ENCODE measurements at places on chromosomes 11 and 22. TPM values are rescaled to one million over a fixed set of nuclear protein-coding genes. Genes with fewer than 3 reads are reported as not detected.

Gene MORC2
- total RNA-seq: 29.9 TPM

Gene MAP6
- 1.3 TPM for total RNA-seq

- no peak overlapping the region for H3K4me3 ChIP-seq
- no peaks in the 10 kb centered on the region for H3K36me3 ChIP-seq
- no peaks in the 10 kb centered on the region for H3K4me1 ChIP-seq
- no peak overlapping the region for H3K27ac ChIP-seq
- no peak for DNase-seq
Measured at GRCh38 chr11:70916351-70916750, 336.0 kb downstream of the SHANK2 start.

Gene OR4A47
- not detected for total RNA-seq

DNA sequence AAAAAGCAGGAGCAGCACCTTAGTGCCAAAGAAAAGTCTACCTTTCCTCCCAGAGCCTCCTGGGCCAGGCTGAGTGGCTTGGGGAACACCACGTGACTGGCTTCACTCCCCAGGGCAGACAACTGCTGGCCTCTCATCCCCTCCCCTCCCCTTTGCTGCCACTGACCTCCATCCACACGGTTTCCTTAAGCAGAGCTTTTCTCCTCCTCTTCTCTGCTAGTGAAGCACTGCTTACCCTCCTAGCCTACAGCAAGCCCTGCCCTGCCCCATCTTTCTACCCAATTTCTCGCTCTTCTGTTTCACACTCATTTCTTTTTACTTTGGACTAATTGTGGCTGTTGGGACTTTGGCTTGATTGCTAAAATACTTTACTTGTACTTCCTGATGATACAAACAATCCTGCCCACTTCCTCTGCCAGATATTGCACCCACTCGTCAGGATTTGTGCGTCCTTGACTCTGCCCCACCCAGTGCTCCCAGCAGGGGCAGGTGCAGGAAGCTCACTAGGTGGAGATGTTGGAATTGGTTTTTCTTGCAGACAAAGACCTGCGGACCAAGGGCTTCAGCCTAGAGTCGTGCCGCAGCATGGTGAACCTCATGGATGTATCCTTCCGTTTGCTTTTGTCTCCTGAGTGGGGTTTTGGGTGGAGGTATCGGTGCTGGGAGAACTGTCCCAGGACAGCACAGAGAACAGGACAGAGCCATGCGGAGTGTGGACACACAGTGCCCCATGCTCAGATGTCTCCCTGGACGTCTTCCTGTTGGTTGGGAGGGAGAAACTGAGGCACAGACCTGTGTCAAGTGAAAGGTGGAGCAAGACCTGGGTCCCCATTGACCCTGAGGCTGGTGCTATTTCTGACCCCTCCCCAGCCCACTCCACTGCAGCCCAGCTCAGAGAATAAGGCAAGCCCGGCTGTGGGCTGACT is 27.3 kb downstream of the CAPN1 start:
- H3K36me3 ChIP-seq: peaks cover 62% of the 10 kb centered on the region
- H3K4me3 ChIP-seq: no peak overlapping the region
- H3K4me1 ChIP-seq: no peaks in the 10 kb centered on the region
- no peak overlapping the region for H3K27ac ChIP-seq
- no peaks in the 10 kb centered on the region for H3K27me3 ChIP-seq

Gene OR2AG1
- not detected for total RNA-seq

Gene SPCS2
- total RNA-seq: 129 TPM

DNA sequence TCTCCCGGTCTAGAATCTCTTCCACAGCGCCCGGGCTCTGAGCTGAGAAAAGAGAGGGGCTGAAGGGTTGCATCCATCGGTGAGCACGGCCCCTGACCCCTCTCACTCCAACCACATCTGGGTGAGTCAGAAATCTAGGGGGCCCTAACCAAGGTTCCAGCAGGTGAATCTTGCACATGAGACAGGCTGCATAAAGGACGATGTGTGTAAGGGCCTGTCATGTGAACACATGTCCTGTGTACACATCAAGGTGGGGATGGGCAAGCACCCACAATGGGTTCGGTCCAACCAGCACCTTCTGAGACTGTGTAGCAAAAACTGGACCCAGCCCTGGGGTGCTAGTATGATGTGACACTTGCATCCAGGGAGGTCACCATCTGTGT is 1.2 kb downstream of the BET1L start:
- no peak for DNase-seq
- peaks cover 23% of the 10 kb centered on the region for H3K4me1 ChIP-seq
- H3K27me3 ChIP-seq: no peaks in the 10 kb centered on the region
- peaks cover 21% of the 10 kb centered on the region for H3K36me3 ChIP-seq
- peak overlapping the region; percentile 91 for H3K4me3 ChIP-seq

Gene NAA40
- 20.9 TPM for total RNA-seq

DNA sequence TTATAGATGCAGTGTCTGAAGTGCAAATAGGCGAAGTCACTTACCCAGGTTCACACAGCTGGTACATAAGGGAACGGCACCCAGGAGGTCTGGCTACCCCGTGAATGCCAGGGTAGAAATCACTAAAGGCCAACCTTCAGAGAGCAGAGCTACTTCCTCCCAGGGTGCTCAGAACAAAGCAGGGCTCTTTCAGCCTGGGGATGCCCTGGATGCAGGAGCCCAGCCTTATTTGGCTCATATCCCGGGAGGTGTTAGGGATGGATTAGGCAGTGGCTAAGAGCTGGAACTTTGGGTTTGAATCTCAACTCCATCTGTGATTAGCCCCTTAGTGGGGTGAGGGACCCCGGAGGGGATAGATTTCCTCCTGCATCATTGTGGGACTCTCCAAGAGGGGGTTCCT is 33.1 kb upstream of the ASPHD2 start:
- H3K4me1 ChIP-seq: no peaks in the 10 kb centered on the region
- no peaks in the 10 kb centered on the region for H3K36me3 ChIP-seq
- no peak overlapping the region for H3K4me3 ChIP-seq
- no peak for DNase-seq

Gene ACTN3
- total RNA-seq: not detected

DNA sequence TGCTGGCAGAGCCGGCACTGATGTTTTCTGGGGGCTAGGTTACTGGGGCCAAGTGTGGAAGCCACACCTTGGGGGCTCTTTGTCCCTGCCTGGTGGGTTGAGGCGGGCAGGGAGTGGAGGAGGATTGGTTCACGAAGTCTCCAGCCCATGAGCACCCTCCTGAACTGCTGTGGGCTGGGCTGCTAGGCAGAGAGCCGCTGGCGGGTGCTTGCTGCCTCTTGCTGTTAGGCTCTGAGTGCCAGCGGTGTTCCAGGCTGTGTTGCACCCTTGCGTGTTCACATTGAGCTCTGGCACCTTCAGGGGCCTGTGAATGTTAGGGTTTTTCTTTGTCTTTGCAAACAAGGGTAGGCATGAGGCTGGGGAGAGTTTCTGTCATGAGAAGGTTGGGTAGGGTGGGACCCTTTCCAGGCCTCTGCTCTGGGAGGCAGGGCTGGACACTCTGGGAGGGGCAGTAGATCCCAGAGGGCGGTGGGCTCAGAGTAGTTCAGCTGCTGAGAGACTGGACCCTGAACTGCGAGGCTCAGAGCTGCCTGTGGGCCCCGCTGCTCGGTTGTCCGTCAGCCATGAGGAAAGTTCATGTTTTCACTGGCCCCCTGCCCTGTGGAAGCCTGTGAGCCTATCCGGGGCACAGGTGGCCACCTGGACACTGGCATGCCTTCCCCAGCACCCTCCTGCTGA is 24.0 kb upstream of the TMEM191C start:
- no peak overlapping the region for H3K27ac ChIP-seq
- no peaks in the 10 kb centered on the region for H3K27me3 ChIP-seq
- DNase-seq: no peak
- H3K36me3 ChIP-seq: no peaks in the 10 kb centered on the region

DNA sequence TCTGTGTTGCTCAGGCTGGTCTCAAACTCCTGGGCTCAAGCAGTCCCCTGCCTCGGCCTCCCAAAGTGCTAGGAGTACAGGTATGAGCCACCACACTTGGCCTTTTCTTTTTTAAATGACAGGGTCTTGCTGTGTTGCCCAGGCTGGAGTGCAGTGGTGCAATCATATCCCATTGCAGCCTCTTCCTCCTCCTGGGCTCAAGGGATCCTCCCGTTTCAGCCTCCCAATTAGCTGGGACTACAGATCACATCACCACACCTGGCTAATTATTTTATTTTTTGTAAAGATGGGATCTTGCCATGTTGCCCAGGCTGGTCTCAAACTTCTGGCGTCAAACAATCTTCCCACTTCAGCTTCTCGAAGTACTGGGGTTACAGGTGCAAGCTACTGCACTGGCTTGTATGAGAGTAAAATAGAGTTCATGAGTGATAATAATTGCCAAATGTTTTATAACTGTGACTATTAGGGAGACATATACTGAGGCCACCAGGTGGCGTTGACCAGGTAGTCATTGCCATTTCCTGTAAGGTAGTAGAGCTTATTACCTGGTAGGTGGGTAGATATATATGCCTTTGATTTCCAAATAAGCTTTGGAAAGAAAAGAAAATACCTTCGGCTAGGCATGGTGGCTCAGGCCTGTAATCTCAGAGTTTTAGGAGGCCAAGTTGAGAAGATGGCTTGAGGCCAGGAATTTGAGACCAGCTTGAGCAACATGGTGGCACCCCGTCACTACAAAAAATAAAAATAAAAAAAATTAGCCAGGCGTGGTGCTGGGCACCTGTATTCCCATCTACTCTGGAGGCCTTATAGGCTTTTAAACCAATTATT is 5.4 kb downstream of the FDX1 start:
- peaks cover 22% of the 10 kb centered on the region for H3K4me1 ChIP-seq

Gene OR52H1
- total RNA-seq: not detected

Gene CTSW
- total RNA-seq: not detected

Gene TBX1
- 15.9 TPM for total RNA-seq

- H3K36me3 ChIP-seq: peaks cover 15% of the 10 kb centered on the region
- no peak overlapping the region for H3K4me3 ChIP-seq
- H3K27ac ChIP-seq: no peak overlapping the region
- H3K4me1 ChIP-seq: no peaks in the 10 kb centered on the region
Measured at GRCh38 chr11:71179877-71180605, 72.3 kb downstream of the SHANK2 start.

- no peak overlapping the region for H3K4me3 ChIP-seq
- no peak for DNase-seq
- no peaks in the 10 kb centered on the region for H3K27me3 ChIP-seq
- H3K4me1 ChIP-seq: no peaks in the 10 kb centered on the region
Measured at GRCh38 chr11:30106222-30107181, 89.7 kb upstream of the KCNA4 start.

DNA sequence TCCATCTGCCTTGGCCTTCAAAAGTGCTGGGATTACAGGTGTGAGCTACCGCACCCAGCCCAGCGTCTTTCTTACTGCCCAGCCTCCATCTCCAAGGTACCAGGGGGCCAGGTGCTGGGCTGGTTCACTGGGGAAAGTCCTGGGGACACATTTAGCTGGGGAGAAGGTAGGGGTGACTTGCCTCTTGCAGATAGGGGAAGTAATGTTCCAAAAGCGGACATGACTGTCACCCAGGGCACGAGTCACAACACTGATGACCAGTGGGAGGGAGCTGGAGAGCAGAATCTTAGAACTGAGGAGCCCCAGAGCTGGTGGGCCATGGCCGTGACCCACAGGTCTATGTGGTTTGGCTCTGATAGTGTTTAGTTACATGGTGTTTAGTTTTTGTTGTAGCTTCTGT is 2.4 kb upstream of the SLC15A3 start:
- no peaks in the 10 kb centered on the region for H3K36me3 ChIP-seq
- no peaks in the 10 kb centered on the region for H3K27me3 ChIP-seq
- H3K4me1 ChIP-seq: no peaks in the 10 kb centered on the region
- H3K4me3 ChIP-seq: no peak overlapping the region
- DNase-seq: no peak

Gene OR10W1
- not detected for total RNA-seq

- no peak overlapping the region for H3K27ac ChIP-seq
- no peak for DNase-seq
- no peaks in the 10 kb centered on the region for H3K27me3 ChIP-seq
- H3K4me1 ChIP-seq: peaks cover 3% of the 10 kb centered on the region
Measured at GRCh38 chr11:3154001-3154599, 11.0 kb downstream of the OSBPL5 start.

Gene C11orf97
- not detected for total RNA-seq

Gene OR52I2
- not detected for total RNA-seq

DNA sequence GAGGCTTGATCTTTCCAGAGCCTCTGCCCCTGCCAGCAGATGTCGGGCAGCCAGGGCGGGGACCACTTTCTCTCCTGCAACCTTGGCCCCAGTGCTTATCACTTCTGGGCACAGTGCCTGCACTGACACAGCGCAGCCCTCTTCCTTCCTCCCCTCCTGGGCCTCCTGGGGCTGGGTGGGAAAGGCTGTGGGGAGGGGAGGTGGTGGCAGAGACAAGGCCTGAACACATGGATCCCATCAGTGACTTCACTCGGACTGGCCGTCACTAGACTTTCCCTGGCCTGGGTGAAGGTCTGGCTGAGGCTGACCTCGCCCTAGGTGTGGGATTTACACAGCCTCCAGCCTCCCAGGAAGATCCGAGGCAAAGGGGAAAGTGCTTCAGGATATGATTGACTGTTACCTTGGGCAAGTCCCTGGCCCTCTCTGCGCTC is 68.1 kb downstream of the LRRC32 start:
- H3K36me3 ChIP-seq: no peaks in the 10 kb centered on the region
- no peak for DNase-seq
- H3K4me3 ChIP-seq: no peak overlapping the region
- H3K27me3 ChIP-seq: no peaks in the 10 kb centered on the region

Gene TRPM5
- total RNA-seq: not detected

GRCh38 chr22:47567126-47568090 is 805.0 kb downstream of the TBC1D22A start:
- no peaks in the 10 kb centered on the region for H3K27me3 ChIP-seq
- H3K4me1 ChIP-seq: no peaks in the 10 kb centered on the region
- no peak for DNase-seq

DNA sequence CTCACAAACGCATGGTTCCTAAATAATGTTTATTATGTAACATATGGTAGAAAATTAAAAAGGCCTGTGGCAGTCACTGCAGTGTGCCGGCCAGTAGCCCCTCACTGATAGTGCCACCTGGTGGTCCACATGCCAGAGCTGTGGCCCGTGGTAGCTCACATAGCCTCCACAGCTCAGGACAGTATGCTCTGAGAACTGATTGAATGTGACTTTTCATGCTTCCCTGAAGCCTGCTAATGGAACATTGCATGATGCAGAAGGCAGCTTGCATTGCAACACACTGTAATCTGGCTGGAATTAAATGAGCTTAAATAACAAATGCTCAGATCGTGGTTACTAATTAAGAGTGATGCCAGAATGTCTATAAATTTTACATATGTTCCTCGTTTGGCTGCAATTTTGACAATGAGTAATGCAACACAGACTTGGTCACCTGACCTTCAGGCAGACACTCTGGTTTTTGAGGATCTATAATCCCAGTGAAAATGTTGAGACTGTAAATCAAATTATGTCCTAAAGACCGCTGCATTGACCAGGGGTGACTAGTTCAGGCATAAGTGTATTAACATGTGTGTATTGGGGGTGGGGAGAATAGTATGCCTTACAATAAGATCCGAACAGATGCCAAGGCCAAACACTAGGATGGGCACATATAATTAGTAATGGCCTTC is 566.4 kb downstream of the METTL15 start:
- H3K27me3 ChIP-seq: no peaks in the 10 kb centered on the region
- peak; percentile 45 for DNase-seq
- no peak overlapping the region for H3K4me3 ChIP-seq
- H3K4me1 ChIP-seq: peaks cover 34% of the 10 kb centered on the region

Gene ENTHD1
- total RNA-seq: not detected

- H3K4me1 ChIP-seq: no peaks in the 10 kb centered on the region
- H3K27me3 ChIP-seq: peaks cover 11% of the 10 kb centered on the region
- no peaks in the 10 kb centered on the region for H3K36me3 ChIP-seq
Measured at GRCh38 chr22:25650833-25651232, 86.4 kb downstream of the GRK3 start.
